Stimulated activated CD4-positive, alpha-beta T cell treated with anti-CD3 and anti-CD28 coated beads, Interleukin-15, amount 100 ng/mL, for 24 hours (primary cell): ENCODE measurements at places on chromosomes 7 and 10.

- DNase-seq, result no peak
Observed at GRCh38 chr7:26188206-26188956, 12.2 kb downstream of the HNRNPA2B1 start.

- no peak for DNase-seq
Observed at GRCh38 chr10:18268005-18268404, 127.8 kb downstream of the CACNB2 start.

DNA sequence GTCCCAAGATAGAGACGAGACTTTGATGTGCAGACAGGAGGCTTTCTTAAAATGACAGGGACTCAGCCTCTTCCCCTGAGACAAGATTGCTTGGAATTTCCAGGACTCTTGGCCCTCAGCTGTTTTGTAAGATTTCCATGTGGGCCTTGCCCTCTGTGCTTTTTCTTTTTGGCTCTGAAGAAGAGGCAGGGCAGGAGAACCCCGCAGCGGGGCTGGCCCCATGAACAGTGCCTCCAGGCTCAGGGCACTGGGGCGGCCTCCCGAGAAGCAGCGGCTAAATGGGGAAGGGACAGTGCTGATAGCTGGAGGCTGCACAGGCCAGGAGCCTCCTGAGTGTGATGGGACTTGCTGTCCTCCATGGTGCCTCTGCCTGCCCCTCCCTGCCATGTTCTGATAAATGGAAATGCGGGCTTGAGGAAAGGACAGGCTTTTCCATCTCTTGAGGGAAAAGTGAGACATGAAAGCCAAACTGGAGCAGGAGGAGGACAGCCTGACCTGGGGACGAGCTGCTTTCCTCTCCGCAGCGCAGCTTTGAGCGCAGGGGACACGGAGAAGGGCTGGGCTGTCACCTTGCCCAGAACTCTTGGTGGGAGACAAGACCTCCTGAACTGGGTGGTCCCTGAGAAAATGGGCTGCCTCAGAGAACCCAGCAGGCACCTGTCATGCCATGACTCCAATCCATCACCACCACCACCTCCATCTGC is 12.1 kb downstream of the SAP25 start:
- no peak for DNase-seq

GRCh38 chr7:131008840-131009711 is 275.1 kb upstream of the KLF14 start:
- no peak for DNase-seq

DNA sequence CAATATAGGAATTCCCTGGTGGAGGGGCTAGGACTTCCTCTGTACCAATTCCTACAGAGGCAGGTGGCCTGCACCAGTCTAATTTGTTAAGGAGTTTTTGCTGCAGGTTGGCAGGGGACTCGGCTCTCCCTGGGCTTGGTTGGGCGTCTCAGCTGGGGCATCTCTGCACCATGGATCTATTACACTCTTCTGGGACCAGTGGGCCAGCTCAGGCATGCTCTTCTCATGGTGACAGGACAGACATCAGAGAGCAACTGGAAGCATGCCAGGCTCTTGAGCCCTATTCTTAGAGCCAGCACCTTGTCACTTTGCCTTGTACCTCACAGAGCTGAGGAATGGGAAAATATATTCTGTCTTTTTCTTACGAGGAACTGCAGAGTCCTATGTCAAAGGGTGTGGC is 74.6 kb downstream of the SH2D4B start:
- DNase-seq, result no peak

- no peak for DNase-seq
Observed at GRCh38 chr10:117322260-117322659, 53.0 kb downstream of the PDZD8 start.

GRCh38 chr7:122602800-122603199 is 96.1 kb downstream of the RNF133 start:
- no peak for DNase-seq

GRCh38 chr10:35422228-35422627 is 85.9 kb downstream of the CCNY start:
- DNase-seq, result no peak

DNA sequence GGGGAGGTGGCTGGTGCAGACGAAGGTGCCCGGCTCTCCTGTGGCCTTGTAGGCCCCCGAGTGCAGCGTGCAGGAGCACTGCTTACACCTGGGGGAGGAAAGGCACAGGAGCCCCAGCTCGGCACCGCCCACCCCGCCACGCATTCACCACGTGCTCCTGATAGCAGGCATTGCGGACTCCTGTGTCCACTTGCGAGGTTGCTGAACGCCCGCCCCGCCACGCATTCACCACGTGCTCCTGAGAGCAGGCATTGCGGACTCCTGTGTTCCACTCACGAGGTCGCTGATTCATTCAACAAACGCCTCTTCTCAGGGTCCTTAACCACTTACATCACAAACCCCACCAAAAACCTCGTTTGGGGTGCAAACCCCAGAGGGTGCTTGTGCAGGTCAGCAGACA is 13.9 kb downstream of the MICALL2 start:
- no peak for DNase-seq

GRCh38 chr10:18472977-18473376 is 178.4 kb downstream of the NSUN6 start:
- no peak for DNase-seq

DNA sequence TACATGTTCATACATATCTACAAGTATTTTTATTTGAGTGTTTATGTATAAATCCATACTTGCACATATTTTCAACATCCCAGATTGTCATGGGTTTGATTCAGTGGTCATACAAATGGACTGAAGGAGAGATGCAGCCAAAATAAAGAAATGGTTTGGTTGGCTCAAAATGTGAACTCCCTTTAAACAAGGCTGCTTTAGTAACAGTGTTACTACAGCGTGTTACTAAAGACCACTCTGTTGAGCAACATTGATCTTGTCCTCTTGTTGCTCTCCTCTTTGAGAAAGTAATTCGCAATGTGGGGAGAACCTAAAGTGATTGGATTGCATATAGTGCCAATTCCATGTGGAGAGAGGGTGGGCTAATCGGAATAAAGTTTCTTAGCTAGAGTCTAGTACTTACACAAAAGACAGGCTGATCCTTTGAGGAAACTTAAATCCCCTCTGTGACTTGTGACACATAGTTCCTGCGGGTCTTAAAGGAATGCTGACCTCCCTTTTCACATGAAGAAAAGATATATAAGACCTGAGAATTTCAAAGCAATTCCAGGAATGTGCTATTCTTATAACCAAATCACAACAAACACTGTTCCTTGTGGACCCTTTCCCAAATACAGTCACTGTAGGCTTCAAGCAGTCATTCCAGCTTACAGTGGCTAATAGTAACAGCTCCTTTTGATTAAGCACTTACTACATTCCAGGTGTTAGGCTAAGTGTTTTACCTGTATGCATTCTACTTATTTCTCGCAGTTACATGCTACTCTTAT is 144.3 kb downstream of the FZD1 start:
- no peak for DNase-seq

DNA sequence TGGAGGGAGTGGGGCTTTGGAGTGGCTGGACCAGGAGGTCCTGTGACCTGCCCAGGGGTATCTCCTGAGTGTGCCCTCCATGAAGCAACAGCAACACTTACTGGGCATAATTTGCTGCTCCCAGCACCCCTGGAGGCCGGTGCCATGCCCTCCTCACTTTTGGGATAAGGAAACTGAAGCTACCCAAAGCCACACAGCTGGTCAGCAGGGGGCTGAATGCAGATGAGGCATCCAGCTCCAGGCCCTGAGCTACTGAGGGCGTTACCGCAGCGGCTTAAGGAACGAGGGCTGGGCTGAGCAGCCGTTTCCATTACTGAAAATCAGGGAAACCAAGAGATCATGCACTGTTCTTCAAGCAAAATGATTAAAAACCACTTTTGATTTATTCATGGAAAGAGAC is 408.9 kb downstream of the GLRX3 start:
- DNase-seq, result no peak

GRCh38 chr10:35328404-35329037 is 7.8 kb upstream of the CCNY start:
- no peak for DNase-seq

- no peak for DNase-seq
Observed at GRCh38 chr7:134180376-134180775, 53.2 kb downstream of the LRGUK start.

DNA sequence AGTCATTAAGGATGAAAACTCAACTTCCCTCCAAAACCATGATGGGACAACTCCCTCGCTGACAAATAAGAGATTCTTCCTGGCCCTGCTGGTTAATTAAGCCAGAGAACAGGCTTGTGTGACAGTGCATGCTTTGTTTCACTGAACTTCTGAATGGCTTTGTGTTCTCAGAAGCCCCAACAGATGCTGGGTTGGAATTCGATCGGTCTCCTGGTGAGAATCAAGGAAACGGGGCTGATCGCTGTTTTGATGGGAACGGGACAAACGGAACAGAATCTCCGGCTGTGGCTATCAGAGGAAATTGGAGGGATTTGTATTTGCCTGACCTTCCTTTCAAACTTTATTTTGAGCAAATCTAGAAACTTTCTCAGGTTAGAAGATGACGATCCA is 145.0 kb downstream of the RNF216 start:
- no peak for DNase-seq

DNA sequence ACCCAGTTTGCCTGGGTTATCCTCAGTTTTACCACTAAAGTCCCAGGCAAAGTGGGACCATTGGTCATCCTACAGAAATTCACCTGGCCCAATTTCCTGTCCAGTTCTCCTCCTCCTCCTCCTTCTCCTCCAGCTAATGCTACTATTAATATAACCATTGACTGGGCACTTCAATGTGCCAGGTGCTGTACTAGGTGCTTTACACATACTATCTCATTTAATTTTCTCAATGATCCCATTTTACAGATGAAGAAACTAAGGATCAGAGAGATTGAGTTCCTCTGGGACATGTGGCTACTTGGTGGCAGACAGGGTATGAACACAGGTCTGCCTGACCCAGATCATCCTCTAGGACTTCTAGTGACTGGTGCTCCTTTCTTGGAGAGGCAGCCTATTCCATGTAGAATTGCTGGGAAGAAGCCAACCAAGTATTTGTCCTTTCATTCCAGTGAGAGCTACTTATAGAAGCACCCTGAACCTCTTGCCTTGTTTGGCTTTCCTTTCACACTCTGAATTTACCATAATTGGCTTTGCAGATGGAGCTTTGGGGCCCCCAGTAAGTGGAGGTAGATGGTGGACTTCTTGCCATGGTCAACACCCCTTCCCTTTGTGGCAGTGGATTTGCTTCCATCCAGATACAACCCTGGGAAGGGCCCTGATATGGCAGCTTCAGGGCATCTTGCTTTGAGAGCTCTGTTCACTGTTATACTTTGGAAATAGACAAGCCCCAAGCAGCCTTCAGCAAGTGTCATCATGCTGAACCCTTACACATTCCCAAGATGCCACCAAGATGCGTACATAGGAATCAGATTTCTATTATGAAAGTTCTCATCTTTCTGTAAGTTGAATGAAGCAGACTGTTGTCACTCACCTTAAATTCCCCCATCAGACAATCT is 78.7 kb downstream of the MYOF start:
- no peak for DNase-seq

GRCh38 chr10:118742032-118742431 is 12.7 kb downstream of the CACUL1 start:
- DNase-seq, result no peak

- DNase-seq, result no peak
Observed at GRCh38 chr7:32164341-32164996, 94.3 kb upstream of the PDE1C start.

GRCh38 chr10:127310923-127311322 is 114.5 kb upstream of the INSYN2A start:
- no peak for DNase-seq

- DNase-seq, result no peak
Observed at GRCh38 chr7:18626717-18627116, 131.2 kb downstream of the HDAC9 start.

GRCh38 chr7:98241674-98242241 is 10.3 kb downstream of the TECPR1 start:
- no peak for DNase-seq

DNA sequence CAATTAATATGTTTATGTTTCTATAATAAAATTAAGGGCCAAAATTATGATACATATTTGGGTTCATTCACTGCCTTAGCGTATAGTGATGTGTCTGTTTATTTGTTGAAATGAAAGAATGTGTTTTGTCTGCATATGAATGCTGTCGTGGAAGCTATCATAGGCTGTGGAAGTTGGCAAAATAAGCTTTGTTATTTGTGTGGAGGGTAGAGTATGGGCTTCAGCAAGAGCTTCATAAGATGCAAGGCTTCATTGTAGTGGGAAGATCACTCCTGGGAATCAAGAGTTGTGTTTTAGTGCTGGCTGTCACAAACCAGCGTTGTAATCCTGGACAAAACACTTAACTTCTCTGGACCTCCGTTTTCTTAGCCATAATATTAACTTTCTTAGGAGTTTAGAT is 2.5 kb downstream of the SLK start:
- no peak for DNase-seq

DNA sequence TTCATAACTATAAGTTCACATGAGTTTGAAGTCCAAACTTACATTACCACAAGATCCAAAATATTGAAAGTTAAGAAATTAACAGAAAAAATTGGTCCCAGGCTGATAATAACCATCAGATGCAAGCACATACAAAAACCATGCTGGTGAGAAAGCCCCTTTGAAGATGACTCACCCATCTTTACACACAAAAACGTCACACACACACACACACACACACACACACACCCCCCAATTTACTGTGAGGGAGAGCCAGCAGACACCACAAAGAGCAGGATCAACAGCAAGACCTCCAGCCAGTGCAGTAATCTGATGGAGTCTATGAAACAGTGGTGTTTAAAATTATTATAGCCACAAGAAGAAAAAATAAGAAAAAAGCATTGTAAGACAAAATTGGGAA is 50.1 kb upstream of the DRGX start:
- DNase-seq, result no peak

GRCh38 chr10:46000538-46000937 is 28.2 kb downstream of the TIMM23 start:
- DNase-seq, result no peak

DNA sequence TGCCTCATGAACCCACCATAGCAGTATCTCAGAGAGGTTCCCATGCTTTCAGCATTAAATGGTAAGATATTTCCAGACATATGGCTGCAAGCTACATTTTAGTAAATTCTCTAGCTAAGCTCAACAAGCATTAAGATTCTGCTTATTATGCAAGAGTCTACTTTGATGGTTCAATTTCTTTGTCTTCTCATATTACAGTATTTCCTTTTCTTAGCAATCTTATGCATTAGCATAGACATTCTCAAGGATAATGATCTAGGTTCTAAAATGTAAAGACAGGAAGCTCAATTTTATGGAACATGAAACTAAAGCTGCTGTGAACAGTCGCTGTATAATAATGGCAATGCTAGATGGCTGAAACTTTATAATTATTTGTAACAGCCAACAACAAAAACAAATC is 39.2 kb downstream of the MEOX2 start:
- DNase-seq, result no peak

DNA sequence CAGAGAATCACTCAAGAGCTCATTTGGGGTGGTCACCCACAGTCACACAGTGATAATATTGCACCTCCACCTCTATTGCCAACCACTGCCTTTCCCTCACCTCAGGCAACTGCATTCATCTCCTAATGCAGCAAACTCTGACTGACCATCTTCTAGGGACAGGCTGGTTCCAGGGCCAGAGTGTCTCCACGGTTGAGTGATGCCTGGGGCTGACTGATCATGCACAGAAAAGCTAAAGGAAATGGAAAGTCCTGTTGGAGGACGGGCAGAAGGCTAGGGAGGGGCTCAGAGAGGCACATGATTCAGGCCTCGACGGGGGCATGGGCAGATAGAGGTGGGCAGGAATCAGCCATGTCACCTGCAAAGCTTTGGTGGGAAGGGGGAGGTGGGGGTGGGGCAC is 127.1 kb upstream of the TNS3 start:
- no peak for DNase-seq
